ENCODE measurements at places on chromosomes 4 and X.

GRCh38 chr4:150418757-150419410 lies 163.1 kb upstream of the MAB21L2 start:
- no peak for DNase-seq

DNA sequence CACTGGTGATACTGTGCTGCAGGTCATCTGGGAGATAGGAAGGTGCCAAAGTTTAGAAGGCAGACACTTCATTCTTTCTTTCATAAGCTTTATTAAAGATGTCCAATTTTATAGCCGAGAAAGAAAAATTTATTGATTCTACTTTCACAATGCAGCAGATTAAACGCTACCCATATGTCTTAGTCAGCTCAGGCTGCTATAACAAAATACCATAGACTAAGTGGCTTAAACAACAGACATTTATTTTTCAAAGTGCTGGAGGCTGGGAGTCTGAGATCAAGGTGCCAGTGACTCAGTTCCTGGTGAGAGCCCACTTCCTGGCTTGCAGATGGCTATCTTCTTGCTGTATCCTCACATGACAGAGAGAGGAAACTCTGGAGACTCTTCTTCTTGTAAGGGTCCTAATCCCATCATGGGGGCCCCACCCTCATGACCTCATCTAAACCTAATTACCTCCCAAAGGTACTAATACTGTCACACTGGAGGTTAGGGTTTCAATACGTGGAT lies 33.4 kb upstream of the KLHL34 start:
- DNase-seq, result no peak

DNA sequence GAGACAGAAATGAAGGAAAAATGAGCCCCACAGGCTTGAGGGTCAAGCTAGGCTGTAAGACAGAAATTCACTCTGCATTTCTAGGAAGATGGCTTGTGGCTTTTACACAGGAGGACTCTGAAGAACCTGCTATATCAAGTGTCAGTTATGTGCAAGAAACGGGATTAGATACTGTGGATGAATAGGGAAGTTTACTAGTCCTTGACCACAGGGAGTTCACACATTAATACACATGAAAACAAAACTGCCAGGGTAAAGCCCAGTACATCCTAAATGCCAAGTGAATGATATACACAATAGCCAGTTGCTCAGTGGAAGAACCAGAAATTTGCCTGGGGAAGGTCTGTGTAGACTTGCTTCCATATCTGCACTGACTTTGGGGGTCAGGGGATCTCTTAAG lies 53.5 kb downstream of the TMEM131L start:
- no peak for DNase-seq

DNA sequence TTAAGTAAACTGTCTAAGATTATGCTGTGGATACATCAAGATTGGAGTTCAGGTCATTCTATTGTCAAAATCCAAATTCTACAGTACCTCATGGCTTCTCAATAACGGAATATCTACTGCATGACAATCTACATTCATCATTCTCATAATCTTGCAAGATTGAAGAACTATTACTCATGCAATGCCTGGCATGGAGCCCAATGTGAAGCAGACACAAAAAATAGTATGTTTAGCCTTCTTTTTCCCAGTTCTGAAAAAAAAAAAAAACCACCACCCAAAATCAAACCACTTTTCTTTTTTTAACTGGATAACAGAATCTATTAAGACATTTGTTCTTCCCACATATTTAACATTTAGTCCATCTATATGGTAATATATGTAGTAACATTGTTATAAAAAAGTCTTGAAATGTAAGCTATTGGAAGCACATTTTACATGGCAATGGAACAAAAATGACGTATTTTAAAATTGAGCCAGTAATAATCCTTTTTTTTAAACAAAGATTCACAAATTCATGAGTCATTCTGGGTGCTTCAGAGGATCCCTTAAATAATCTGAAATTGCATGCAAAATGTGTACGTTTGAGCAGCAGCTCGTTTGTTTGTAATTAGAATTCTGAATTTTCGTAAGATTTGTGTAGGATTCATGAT lies 232.2 kb upstream of the FMR1 start:
- DNase-seq, result no peak

DNA sequence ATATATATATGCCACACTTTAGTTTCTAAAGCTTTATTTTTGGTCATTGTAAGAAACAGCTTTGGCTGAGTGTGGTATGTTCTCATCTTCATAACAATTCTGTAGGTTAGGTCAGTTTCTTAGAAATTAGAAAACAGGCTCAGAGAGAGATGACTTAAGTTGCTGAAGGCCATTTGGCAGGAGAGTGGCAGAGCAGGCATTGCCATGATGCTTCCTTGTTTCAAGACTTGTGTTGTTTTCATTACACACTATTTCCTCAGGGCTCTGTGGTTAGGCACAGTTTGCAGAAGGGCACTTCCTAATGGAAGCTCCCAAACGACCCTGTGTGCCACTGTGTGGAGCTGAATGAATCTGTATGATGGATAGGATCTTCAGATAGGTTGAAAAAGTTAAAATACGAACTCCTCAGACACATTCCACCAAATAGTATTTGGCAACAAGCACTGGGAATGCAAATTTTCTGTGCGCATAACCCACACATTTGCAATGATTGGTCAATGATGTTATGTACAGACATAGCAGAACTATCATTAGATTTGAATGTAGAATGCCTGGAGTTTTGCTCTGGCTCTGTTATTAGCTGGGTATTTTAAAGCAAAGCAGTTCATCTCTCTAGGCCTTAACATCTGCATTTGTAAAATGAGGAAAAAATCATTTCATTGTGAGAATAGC lies 274.3 kb upstream of the HS3ST1 start:
- DNase-seq, result no peak

- DNase-seq, result no peak
These were observed 253.8 kb upstream of the DMD start for GRCh38 chrX:33465137-33465536.

DNA sequence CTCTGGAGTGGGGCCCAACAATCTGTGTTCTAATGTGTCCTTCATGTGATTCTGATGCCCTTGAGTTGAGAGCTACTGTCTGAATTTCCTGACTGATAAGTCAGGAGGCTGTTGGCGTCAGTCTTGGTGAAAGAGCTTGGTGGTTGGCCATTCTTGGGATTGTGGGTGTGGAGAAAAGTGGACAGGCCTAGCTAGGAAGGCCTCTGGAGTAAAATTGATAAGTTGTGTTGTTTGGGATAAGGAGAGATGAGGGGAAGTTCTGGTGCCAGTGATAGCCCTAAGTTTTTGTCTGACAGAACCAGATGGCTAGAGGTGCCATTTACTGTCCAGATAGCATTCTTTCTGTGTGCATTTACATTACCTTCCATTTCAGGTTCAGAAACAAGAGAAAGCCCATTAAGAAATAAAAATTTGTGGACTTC lies 11.7 kb downstream of the NSD2 start:
- no peak for DNase-seq

DNA sequence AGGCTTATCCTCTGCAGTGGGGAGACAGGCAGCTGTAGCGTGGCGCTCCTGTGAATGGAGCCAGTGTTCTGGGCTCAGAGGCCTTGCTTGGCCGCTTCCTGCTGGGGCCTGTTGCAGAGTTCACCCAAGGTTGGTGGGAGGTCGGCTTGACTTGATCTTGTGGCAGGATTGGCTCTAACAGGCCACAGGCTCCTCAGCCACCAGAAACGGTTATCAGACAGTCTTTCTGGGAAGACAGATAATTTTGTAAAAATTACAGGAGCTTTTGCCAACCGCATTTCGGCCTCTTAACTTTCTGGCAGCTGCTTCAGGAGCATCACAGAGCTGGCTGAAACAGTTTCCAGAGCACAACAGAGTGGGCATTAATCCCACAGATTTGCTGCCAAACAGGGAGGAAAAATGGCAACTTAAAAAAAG lies 66.4 kb downstream of the DIPK2B start:
- DNase-seq, result no peak

- DNase-seq, result no peak
These were observed 50.3 kb downstream of the STPG2 start for GRCh38 chr4:98092833-98093439.

GRCh38 chrX:17814059-17814458 lies 47.0 kb downstream of the RAI2 start:
- DNase-seq, result no peak

DNA sequence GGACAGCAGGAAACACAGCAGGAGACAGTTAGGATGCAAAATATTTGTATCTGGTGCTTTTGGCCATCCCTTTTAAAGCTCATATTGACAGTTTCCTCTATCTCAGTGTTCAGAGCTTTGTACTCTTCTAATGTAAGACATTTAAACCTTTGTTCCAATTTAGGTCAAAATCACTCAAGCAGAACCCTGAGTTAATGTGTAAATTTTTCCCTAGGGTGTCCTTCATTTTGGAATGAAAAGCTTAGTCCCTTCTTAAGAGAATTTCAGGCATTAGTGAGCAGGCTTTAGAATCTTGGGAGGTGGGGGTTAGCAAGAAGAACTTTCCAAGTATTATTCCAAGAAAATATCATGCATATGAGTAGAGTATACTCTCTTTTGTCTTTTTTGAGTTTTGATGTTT lies 188.7 kb downstream of the GBA3 start:
- DNase-seq, result no peak

GRCh38 chr4:101240099-101240498 lies 107.2 kb downstream of the PPP3CA start:
- no peak for DNase-seq

DNA sequence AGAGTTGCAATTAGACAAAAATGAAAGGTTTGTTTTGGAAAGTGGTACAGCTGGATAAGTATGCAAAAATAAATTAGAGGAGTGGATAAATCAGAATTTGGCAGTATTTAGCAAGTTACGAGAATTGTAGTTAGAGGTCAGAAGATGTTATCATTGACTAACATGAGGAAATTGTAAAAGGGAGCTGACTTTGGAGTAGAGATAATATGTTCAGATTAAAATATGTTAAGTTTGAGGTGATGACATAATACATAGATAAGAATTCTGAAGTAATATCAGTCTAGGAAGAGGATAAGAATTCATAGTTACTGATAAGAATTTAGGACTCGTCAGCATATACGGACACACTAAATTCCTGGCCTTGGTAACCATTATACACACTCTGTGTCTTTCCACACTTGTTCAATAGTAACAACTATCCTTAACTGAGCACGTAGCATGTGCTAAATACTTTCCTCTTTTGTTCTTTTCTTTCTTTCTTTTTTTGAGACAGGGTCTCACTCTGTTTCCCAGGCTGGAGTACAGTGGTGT lies 4.1 kb upstream of the EPGN start:
- no peak for DNase-seq

DNA sequence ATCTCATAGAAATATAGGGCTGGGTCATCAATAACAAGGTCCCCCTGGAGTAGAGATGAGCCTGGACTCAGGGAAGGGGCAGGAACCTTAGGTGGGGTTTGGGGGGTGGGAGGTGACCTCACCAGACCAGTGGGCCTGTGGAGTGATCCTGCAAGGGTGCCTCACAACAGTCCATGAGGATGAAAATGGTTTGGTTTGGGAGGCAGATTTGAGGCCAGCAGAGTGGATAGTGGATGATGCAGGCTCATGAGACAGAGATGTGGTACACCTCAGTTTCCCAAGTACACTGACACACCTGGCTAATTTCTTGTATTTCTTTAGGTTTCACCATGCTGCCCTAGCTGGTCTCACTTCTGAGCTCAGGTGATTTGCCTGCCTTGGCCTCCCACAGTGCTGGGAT lies 18.1 kb upstream of the TRIM60 start:
- no peak for DNase-seq

DNA sequence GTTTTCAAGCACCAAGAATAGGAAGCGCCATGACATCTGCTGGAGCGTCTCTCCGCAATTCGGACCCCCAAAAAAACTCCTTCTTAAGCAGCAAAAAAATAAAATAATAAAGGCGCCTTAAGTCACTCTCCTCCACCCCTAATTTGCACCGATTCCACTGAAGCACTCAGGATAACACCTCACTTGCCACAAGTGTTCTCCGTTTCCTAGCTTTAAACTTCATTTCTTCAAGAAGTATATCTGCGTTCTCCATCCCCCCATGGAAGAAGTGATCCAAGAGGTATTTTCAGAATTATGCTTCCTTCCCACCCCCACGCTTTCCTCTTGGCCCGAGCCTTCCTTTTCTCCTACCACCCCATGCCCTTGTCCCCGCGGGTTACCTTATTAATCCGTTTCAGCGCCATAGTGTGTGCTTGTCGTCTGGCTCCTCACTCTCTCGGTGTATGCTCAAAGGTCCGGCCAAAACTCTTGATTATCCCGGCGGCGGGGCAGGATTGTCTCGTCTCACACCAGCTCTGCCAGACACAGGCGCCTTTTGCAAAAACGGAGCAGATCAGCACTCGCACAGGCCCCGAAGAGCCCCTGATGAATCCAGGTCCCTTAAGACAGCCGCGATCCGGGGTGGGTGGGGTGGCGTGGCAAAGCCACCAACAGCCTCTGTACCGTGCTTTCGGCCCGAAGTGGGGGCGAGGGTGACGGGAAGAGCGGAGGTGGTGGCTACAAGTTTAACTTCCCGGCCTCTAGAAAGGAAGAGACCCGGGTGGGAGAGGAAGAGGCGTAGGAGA lies 1.1 kb downstream of the UBE2D3 start:
- no peak for DNase-seq

- DNase-seq, result no peak
These were observed 58.1 kb downstream of the NIPAL1 start for GRCh38 chr4:48074657-48075056.

GRCh38 chr4:144645631-144646522 lies at the start of gene HHIP:
HHIP (plus strand) TSS chr4:144646156; CDS start chr4:144646676, 520 bp downstream.
- DNase-seq, result no peak

GRCh38 chr4:16779028-16779675 lies 119.3 kb downstream of the LDB2 start:
- no peak for DNase-seq

- DNase-seq, result no peak
These were observed 80.0 kb downstream of the ALPK1 start for GRCh38 chr4:112377171-112377570.

DNA sequence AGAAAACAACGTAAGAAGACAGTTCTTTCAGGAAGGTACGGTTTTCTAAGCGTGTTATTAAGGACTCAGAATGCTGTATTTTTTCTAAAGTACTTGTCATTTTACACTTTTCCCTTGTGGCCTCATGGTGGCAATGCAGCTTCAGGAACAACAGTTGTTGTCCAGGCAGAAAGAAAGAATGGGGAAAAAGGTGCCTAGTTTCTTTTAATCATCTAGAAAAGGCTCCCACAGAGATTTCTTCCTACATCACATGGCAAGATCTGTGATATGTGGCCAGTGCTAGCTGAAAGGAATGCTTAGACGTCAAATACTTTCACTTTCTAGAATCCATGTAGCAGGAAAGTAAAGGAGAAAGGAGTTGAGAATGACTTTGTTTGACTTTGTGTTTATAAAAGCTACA lies 49.0 kb upstream of the TRAM1L1 start:
- no peak for DNase-seq

DNA sequence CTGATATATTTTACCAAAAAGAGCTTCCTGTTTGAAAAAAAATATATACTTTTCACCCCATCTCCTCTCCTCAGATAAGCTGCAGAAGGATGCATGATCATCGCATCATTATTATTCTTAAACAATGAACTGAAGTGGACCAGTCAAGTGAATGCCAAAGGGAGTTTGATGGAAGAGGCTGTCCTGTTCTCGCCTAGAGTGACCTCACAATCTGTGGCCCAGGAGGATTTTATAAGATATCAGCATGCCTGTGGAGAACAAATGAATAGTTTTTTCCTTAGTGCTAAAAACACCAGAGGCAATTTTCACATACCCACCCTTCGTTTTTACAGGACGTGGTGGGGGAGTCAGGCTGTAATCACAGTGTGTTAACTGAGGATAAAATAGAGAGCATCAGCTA lies 112.7 kb downstream of the USP46 start:
- no peak for DNase-seq

GRCh38 chr4:83947125-83947829 lies 411.4 kb downstream of the GPAT3 start:
- DNase-seq, result no peak

All from cortex of kidney (tissue), 1 donor.